SJCRH30 (cell line): ENCODE measurements at places on chromosomes 2 and 18. TPM values are rescaled to one million over a fixed set of nuclear protein-coding genes. Genes with fewer than 3 reads are reported as not detected.

DNA sequence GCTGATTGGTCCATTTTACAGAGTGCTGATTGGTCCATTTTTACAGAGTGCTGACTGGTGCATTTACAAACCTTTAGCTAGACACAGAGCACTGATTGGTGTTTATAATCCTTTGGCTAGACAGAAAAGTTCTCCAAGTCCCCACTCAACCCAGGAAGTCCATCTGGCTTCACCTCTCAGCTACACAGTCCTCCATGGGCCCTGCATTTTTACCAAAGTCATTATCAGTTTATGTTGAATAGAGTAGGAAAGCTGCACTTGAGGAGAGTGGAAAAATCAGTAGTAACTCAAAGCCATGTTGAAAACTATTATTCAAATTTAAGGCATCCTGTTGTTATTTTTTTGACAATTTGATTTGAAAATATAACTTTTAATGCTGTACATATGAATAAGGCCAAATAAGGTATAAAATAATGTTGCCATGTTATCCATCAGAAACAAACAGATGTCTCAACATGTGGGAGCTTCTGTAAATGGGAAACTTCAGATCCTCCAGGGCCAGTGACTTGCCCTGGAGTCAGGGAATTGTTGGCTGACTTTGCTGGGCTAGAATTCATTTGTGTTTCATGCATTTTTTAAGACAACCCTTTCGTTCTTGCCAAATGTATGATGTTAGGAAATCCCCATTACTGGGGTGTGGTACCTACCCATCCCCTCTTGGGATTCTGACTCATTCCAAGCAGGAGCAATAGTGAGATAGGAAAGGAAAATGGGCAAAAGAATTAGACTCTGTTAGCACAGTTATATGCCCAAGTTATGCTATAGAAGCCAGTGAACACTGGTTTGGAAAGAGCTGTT is 37.8 kb upstream of the CCDC195 start:
- H3K4me1 ChIP-seq = peaks cover 5% of the 10 kb centered on the region; the same call in 1 of the 2 replicates
- no peak for DNase-seq
- 0 out of 2 replicates have a peak, but pooled peaks cover 2% of the 10 kb centered on the region for H3K27me3 ChIP-seq
- no peak overlapping the region for H3K4me3 ChIP-seq

Gene HNMT
- total RNA-seq = 0.04 TPM in 1 of 2 replicates, not detected in the other

DNA sequence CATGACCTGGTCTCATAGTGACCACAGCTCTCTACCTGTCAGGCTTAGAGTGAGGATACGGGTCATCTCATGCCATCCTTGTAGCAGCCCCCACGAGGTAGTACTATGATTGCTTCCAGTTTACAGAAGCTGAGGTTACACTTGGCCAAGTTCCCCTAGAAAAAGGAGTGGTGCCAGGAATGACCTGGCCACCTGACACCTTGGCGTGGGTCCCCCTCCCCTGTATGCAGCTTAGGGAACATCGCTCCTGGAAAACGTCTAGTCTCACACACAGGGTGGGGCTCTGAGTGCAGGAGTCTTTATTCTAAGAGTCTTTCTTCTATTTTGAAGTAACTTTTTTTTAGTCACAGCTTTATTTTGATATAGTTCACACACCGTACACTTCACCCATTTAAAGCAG is 14.8 kb downstream of the NPPC start:
- H3K4me3 ChIP-seq = no peak overlapping the region
- no peaks in the 10 kb centered on the region; the same call in 1 of the 2 replicates for H3K27me3 ChIP-seq
- no peak for DNase-seq
- no peaks in the 10 kb centered on the region for H3K4me1 ChIP-seq

DNA sequence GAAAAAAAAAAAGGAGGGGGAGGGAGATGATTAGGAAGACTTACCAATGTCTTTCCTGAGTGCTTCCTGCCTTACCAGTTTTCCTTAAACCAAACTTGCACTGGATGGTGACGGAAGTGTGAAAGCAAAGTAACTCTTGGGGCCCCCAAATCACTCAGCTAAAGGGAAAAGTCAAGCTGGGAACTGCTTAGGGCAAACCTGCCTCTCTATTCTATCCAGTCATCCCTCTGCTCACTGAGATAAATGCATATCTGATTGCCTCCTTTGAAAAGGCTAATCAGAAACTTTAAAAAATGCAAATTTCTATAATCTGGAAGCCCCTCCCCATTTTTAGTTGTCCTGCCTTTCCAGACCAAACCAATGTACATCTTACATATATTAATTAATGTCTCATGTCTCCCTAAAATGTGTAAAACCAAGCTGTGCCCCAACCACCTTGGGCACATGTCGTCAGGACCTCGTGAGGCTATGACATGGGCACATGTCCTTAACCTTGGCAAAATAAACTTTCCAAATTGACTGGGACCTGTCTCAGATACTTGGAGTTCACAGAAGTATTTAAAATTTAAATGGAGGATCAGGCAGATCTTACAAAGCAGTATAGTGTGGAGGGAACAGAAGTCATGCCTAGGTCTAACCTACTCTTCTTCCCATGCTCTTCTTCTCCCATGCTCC is 7.2 kb upstream of the CYBRD1 start:
- H3K4me1 ChIP-seq = no peaks in the 10 kb centered on the region
- DNase-seq = no peak
- H3K27me3 ChIP-seq = no peaks in the 10 kb centered on the region
- H3K27ac ChIP-seq = no peak overlapping the region

Gene COL4A4
- total RNA-seq = not detected in 2 replicates

- H3K27ac ChIP-seq = no peak overlapping the region; the same call in 1 of the 2 replicates
- H3K4me1 ChIP-seq = peaks cover 19% of the 10 kb centered on the region; the same call in 1 of the 2 replicates
Observed at GRCh38 chr2:11592671-11593574, 59.1 kb downstream of the GREB1 start.
